ENCODE measurements at places on chromosomes 7 and 10.
A peak's percentile ranks its signal among the peaks of the same experiment; 100 is the strongest.

DNA sequence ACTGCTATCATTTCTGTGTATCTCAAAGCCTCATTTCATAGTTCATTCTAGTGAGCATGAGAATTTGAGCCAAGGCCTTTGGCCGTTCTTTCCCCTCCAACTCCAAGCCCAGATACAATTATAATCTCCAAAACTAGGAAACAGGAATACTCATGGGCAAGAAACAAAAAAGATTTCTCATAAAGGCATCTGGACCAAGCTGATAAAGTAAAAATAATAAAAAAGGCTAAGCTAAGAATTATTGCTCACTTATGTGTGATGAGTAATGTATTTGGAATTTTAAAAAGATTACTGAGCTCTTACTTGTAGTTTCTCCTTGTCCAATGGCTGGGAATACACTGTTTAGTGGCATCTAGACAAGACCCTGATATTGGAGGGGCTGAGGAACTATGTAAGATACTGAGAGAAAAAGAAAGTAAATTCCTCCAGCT lies 196.4 kb upstream of the POM121L12 start:
- no peak for DNase-seq

DNA sequence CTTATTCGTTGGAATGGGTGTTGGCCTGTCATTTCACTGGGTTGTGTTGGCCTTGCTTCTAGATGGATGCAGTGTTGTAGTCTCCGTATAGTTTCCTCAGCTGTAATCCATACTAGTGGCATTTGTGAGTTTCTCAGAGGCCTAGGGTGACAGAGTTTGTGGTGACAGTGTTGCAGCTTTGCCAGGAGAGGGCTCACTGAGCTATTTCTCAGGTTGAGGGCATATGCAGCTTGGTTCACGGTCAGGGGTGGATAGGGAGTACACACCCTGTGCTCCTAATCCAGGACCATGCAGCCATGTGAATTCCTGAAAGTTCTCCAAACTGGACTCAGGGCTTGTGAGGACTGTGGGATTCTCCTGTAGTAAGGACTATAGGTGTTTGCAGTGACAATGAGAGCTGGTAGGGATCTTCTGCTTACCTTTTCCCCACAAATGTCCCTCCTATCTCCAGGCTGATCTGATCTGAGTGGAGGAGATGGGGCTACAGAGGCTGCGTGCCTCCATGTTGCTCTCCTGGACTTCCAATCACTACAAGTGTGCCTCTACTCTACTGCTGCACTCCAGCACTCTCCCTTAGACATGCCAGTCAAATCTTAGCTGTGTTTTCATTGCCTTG lies 229.0 kb downstream of the STK31 start:
- no peak for DNase-seq

DNA sequence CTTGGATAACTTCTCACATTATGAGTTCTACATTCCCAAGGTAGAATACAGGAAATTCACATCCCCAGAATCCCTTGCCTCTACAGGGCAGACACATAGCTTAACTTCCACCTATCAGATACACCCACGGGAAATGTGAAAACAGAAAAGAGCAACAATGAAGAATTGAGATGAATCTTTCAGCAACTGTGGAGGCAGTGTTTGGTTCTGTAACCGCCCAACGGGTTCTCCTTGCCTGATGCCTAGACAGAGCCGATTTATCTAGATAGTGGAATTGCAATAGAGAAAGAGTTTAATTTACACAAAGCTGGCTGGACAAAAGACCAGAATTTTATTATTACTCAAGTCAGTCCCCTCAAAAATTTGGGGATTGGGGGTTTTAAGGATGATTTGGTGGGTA lies 138.8 kb downstream of the MTPAP start:
- DNase-seq: no peak

DNA sequence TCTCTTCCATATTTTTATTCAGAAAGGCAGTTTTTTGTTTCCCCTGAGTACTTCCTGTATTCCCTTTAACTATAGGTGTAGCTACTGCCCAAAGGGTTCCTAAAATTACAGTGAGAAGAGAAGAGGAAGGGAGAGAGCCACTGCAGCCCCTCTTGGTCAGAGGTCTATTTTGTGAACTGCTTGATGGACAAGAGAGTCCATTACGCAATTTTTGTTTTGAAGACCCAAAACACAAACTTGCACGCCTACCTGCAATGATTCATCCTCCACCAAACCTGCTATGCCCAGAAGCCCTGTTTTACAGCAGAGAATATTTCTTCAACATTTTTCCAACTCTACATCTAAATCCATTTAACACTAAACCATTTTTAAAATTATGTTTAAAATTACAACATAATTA lies 75.1 kb downstream of the PDE1C start:
- DNase-seq: no peak

DNA sequence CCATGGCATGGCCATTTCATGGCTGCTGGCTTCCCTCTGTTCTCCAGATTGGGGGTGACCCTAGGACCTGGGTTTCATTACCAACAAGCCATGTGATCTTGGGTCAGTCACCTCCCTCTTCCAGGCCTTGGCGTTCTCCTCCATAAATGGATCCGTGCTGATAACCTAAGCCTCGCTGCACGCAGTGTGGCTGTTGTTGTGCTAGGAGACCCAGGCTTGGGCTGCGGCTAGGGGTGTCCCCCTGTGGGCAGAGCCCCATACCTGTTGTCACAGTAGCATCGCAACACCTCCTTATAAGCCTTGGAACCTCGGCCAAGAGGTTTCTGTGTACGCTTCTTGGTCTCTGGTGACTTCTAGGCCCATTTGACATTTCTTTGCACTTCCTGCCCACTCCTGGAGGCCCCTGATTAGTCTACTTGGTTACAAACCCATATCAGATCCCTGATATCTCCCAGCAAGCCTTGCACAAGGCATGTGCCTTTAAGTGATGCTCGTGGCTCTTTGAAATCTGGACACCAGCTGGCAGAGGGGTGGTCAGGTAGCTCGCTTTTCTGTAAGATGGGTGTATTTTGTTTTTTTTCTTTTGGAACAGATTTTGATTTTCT lies 23.6 kb downstream of the ZMIZ1 start:
- DNase-seq: no peak

- DNase-seq: no peak
These were observed 6.7 kb downstream of the KIAA1217 start for GRCh38 chr10:24215603-24216002.

DNA sequence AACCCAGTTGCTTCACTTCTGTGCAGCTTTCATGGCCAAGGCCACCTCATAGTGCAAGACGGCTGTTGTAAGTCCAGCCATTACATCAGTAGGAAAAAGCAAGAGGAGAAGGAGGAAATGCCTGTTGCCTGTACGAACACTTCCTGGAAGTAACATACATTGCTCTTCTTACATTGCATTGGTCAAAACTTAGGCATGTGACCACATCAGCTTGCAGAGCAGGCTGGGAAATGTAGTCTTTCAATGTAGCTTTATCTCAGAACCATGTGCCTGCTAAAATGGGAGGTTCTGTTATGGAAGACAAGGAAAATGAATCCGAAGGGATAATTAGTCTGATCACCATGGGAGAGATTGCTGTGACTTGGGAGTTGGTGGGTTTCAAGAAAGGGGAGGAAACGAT lies 4.3 kb downstream of the SLC29A3 start:
- no peak for DNase-seq

- no peak for DNase-seq
These were observed 24.4 kb downstream of the ZNF775 start for GRCh38 chr7:150403376-150404171.

GRCh38 chr7:81004098-81004497 lies 85.2 kb upstream of the SEMA3C start:
- no peak for DNase-seq

GRCh38 chr7:20597339-20597738 lies 18.1 kb upstream of the ABCB5 start:
- no peak for DNase-seq

DNA sequence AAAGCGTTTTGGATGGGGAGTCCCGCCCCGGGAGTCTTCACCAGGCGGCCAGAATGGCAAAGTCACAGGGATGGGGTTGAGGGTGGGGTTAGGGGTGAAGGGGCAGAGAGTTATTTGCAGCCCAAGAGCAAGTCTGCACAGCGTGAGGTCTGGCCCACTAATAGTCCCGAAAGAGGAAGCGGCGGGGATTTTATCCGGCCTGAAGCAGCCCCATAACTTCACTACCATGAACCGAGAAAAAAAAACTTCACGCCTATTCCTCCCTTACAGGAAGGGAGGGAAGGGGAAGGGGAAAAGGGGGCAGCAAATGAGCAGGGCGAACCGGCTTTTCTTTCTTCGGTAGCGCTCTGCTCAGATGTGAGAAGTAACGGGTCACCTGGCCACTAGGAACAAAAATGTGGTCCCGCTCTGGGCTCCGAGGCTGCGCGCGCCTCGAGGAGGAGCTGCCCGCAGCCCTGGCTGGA lies 712 bp downstream of the ITPRIP start:
- no peak for DNase-seq

DNA sequence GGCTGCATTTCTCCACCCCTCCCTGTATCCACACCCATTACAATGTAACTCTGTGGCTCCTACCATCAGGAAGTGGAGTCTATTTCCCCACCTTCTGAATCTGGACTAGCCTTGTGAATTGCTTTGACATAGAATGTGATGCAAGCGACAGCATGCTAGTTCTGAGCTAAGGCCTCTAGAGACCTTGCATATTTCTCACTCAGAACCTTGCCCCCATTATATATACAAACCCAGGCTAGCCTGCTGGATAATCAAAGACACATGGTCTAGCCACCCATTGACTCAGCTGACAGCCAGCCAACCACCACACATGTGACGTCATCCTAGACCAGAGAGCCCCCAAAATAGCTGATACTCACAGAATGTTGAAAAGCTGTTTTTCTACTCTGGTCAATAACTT lies 77.9 kb downstream of the CCDC71L start:
- DNase-seq: no peak

- DNase-seq: peak; percentile 32
These were observed 34.0 kb upstream of the EBLN1 start for GRCh38 chr10:22251751-22252223.

DNA sequence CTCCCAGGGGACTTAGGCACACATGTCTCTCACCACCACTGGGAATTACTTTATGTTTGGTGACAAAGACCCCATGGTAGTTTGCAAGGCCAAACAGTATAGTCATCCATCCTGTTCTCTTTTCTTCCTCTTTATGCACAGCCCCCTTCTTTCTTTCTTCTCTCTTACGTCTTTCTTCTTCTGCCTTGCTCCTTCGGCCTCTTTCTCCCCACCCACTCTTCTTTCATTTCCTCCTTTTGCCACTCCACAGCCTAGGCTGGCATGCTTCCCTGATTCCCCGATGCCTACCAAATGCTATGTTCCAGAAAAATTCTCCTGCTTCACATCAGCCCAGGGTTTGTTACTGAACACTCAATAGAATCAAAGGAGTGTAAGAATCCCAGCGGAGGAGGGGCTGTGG lies 62.4 kb upstream of the MKLN1 start:
- no peak for DNase-seq

Measured in activated CD4-positive, CD25-positive, alpha-beta regulatory T cell treated with anti-CD3 and anti-CD28 coated beads, Interleukin-2, amount 50 U/mL, for 16 hours (primary cell).